ENCODE measurements at places on chromosomes 4 and X. TPM values are rescaled to one million over a fixed set of nuclear protein-coding genes. Genes with fewer than 3 reads are reported as not detected.

YY2 gene
- total RNA-seq = 0.56 TPM

VSIG4 gene
- total RNA-seq = not detected

FAAH2 gene
- 3.9 TPM for total RNA-seq

GAGE12J gene
- total RNA-seq = not detected

EXOC1L gene
- total RNA-seq = not detected

DNA sequence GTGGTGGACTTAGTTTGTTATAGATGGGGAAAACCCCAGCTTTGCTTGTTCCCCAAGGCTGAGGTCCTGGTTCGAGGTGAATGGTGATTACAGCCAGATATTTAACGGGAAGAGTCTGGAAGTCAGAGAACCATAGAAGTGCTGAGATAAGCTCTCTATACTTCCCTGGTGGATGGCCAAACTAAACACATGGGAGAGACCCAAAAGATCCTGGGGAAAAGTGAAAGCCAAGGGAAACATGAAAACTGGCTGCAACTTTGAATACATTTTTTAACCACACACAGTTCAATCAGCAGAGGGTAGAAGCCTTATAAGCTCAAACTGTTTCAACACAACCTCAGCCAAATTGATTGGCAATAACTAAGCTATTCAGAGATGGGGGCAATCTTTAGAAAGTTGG is 29.3 kb upstream of the SRPX start:
- ATAC-seq = no peak

- ATAC-seq = peak; percentile 69
These were observed 18.9 kb upstream of the CXCR3 start for GRCh38 chrX:71637253-71637618.

GRCh38 chr4:14749910-14750309 is 252.4 kb upstream of the CPEB2 start:
- ATAC-seq = peak; percentile 59

DNA sequence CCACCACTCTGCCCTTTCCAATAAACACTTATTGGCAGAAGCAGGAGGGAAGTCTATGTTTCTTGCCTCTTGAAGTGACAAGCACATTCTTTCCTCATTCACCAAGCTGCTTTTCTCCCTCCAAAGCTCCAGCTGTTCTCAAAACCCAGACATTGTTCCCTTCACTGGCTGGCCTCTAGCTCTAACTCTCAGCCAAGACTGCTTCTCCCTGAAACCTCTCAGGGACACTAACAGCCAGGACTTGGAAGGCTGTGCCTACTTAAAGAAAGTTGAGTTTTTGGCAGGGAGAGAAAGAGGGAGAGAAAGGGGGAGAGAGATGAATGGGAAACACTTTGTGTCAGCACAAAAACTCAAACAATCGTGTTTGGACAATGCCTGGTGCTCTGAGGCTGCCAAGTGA is 99.5 kb downstream of the COX18 start:
- no peak for ATAC-seq

DNA sequence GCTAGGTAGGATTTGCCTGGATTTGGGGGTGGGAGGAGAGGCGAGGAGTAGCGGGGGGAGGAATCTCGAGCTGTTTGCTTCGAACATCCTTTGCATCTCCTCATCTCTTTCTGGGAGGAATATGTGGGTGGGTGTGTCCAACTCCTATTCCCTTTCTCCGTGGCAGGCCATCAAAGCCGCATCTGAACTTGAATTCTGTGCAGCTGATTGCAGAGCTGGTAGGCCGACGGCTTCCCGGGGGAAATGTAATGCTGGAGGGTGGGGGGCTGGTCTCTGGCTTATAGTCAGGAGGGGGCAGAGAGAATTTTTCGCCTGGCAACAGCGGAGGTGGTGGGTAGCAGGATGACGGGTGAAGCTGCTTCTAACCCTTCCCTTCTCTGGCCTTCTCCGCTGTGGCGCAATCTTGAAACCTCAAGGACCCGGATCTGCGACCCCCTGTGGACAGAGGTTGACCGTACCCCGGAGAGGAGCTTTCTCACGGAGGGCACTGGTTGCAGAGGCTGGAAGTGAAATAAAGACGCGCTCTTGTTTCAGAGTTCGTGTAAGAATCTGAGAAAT is 628 bp downstream of the ZCCHC12 start:
- ATAC-seq = no peak

DNA sequence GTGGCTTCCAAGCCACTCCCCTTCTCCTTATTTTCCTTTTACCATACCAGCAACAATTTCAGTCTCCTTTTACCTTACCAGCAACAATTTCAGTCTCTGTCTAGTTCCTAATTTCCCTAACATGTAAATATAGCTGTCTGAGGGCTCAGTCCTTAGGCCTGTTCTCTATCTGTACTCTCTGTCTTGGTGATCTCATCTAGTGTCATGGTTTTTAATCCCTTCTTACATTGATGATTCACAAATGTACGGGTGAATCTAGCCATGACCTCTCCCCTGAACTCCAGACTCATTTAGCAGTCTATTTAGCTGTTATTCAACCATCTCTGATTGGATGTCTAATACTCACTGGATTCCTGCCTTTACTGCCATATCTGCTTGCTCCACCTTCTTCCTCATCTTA is 7.2 kb downstream of the IL15 start:
- peak; percentile 91 for ATAC-seq

- no peak for ATAC-seq
These were observed 40.1 kb upstream of the LRPAP1 start for GRCh38 chr4:3572363-3572762.

GRCh38 chr4:80321776-80322175 is 13.8 kb upstream of the CFAP299 start:
- ATAC-seq = no peak

DNA sequence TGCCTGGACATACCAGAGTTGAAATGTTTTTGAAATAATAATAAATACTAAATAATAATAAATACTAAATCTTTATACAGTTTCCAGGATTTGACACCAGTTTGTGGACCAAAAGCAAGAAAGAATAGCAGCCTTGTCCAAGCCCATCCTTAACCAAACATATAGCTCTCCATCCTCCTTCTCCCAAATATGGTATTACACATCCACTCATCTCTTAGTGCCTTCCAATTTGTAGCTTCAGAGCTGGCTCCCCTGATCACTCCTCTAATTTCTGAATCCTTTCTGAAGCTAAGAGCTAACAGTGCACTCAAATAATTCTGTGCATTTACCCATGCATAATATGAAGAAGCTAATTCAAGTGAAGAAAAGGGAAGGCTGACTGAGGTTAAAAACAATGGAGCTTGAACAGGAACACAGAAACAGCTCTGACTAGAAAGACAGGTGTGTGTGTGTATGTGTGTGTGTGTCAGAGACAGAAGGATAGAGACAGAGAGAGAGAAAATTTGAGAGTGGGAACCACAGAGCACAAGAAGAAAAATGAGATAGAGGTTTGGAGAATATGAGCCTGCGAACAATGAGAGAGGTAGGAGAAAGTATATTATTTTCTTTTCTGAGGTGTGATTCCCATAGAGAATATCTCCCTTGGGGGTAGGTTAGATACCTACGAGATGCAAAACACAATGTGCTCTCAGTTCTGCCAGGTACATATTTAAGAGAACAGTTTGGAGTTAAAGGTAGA is 123.5 kb downstream of the CAMK2D start:
- no peak for ATAC-seq

DNA sequence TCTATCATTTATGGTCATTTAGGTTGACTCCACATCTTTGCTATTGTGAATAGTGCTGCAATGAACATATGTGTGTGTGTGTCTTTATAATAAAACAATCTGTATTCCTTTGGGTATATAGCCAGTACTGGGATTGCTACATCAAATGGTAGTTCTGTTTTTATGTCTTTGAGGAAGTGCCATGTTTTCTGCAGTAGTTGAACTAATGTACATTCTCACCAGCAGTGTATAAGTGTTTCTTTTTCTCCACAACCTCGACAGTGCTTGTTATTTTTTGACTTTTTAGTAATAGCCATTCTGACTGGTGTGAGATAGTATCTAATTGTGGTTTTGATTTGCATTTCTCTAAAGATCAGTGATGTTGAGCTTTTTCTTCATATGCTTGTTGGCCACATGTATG is 80.5 kb downstream of the ARHGAP6 start:
- ATAC-seq = no peak

- no peak for ATAC-seq
These were observed 280.0 kb upstream of the RASGEF1B start for GRCh38 chr4:81751531-81752289.

DNA sequence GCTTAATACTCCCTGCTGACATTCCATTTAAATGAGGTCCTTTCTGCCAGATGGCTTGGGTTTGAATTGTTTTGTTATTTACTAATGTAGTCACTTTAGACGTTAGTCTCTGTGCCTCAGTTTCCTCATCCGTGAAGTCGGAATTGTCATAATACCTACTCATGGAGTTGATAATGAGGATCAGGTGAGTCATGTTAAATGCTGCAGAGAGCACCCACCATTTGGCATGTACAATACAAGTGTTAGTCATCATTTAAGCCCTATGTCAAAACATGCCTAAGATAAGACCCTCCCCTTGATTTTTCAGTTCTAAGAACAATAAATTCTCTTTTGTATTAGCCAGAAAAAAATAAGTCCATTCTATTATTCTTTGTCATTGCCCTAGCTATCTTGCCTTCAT is 534.8 kb upstream of the HTR2C start:
- ATAC-seq = no peak

- no peak for ATAC-seq
These were observed 142.7 kb upstream of the PAQR3 start for GRCh38 chr4:79081973-79082372.

DNA sequence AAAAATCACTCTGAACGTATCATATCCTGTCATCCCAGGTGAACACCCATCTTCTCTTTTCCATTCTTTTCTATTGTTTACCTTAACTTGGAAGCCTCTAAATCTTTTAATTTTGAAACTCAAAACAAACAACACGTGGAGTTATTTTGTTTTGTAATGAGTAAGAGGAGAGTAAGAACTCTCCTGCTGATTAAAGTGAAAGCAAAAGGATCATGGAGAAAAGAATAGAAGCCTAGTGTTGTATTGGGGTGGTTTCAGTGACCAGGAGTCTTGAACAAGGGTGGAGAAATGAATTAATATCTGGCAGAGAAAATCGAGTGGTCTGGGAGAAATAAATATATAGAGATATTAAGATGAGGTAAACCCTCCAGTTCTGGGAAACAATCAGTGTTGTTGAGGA is 237.4 kb upstream of the UGT8 start:
- ATAC-seq = no peak
